ENCODE measurements at places on chromosomes 16 and 17.

GRCh38 chr16:1068451-1068850, 4.1 kb upstream of the SSTR5 start:
- DNase-seq, result no peak

- DNase-seq, result peak; percentile 32
These were observed 60.8 kb downstream of the TEX14 start for GRCh38 chr17:58630883-58631522.

DNA sequence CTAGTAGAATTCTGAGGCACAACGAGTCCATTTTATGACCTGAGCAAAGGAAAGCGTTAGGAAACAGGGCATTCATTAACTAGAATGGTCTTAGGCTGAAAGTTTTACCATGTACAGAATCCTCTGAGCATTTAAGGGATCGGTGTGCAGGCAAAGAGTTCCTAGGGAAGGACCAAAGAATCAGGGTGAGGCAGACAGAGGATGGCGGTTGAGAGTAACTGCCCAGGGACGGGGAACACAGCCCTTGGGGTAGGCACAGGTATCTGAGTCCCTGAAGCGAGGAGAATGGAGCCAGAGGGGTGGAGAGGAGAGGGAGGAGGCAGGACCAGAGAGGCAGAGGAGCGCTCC, 14.0 kb upstream of the ITGB3 start:
- no peak for DNase-seq

- no peak for DNase-seq
These were observed 562.7 kb upstream of the HSBP1 start for GRCh38 chr16:83245061-83245460.

- DNase-seq, result no peak
These were observed 23.6 kb downstream of the CNTROB start for GRCh38 chr17:7955414-7956227.

- DNase-seq, result no peak
These were observed 98.8 kb downstream of the WWOX start for GRCh38 chr16:78198288-78198687.

GRCh38 chr16:3276679-3277078, 6.6 kb upstream of the ZNF263 start:
- DNase-seq, result no peak

DNA sequence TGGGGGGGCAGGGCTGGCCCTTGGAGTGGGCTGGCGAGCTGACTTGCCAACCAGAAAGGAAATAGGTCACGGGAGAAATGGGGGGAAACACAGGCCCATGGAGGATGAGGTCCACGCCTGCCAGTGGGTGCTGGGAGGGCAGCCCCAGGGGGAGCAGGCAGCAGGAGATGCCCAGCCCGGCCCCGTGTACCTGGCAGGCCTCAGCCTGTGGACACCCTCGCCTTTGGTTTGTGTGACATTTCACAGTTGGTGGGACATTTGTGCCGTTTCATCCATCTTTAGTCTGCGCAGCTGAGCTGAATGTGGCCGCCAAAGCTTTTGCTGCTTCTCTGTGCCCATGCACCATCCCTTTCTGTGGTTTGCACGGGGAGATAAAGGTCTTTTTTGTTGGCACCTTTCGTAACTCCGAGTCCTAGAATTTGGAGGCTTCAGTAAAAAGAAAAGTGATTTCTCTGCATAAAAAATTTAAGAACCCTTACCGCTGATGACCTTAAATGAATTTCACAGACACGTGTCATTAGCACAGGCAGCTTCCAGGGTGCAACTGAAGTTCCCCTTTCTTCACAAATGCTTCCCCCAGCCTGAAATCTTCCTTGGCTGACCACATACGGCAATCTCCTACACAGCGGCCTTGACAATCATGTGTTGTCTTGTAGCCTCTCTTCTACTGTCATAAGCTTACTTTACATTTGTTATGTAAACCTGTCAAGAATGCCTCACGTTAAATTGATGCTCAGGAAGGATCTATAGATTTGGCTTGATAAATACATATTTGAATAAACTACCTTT, 193.6 kb downstream of the RPTOR start:
- DNase-seq, result no peak

DNA sequence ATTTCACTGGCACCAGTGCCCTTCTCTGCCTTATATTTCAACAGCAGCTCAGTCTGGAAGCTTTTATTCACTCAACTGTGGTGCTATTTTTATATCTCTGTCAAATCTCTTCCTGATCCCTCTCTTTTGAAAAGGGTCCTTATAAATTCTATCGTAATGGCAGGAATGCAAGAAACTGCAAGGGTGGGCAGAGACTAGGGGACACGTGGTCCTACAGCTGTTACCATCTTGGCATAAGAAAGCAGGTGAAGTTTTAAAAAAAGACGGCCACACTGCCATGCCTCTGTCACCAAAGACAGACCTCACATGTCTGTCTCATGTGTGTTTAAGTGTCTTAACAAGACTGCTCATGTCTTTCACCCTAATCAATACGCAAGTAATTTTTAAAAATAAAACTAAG, 368.4 kb upstream of the CDH11 start:
- no peak for DNase-seq

- DNase-seq, result no peak
These were observed 40.3 kb downstream of the AP2B1 start for GRCh38 chr17:35627417-35627816.

DNA sequence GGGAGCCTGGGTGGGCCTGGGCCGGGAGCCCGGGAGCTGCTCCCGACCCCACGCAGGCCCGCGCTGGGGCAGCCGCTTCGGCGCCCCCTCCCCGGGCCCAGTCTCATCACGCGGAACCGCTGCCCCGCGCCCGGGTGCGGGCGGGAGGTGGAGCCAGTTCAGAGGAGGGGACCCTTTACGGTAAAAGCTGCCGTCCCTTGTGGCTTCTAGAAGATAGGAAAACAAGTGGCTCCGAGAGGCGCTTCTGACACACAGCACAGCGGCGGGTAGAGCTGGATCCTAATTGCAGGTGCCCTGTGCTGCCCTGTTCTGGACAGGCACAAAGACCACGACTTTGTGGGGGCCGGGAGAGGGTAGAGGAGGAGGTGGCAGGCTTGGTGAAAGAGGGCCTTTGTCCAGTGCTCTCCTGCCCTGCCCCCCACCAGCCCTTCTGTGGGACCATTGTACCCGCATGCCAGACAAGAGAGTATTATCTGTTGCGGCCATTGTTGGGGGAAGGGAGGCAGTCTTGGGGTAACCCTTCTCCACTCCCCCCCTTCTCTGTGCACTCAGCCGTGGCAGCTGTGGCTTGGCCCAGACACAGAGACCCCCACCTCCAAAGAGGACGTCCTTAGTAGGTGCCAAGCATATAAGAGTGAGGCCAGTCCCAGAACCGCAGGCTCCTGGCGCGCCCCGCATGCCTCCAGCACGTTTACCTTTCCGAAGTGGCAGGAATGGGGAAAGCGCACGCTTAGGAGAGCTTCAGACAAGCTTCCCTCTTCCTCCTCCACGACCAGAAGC, 736 bp downstream of the CNP start:
- DNase-seq, result no peak

GRCh38 chr17:81959362-81960129, 1.4 kb downstream of the NOTUM start:
- DNase-seq, result peak; percentile 76

DNA sequence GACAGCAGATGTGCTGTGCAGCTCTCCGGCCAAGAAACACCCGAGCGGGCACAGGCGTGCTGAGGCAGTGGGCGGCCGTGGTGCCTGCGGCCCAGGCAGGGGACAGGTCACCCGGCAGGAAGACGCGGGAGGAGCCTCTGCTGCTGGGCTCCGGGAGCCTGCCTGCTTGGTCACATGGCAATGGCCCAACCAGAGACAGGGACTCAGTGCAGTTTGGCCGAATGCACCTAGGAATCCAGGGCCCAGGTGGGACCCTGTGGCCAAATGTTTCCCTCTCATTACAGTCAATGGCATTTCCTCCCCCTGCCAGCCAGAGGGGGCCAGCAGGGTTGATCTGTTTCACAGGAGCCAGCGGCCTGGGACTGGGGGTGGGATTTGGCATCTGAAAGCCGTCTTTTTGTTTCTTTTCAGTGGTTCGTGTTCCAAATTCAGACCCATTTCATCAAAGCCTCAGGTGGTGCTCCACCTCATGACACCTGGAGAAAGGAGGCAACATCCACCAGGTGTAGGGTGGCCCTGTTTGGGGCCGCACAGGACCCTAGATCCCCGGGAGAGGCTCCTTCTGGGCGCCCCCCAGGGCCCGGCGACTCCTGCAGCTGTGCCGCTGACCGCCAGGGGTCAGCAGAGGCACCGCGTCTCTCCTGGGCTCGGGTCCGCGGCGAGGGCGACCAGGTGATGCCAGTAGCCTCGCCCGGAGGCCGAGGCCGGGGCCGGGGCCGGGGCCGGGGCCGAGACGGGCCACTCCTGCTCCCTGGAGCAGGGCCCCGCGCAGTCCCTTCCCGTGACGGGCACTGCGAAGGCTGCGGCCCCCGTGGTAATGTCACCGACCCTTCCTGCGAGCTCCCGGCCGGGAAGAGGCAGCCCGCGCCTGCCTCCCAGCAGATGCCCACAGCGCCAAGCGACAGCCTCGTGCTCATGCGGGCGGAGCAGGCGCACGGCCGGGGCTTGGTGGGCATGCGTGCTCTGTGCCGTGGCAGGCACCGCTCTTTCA, 118.5 kb downstream of the C16orf78 start:
- peak; percentile 28 for DNase-seq

DNA sequence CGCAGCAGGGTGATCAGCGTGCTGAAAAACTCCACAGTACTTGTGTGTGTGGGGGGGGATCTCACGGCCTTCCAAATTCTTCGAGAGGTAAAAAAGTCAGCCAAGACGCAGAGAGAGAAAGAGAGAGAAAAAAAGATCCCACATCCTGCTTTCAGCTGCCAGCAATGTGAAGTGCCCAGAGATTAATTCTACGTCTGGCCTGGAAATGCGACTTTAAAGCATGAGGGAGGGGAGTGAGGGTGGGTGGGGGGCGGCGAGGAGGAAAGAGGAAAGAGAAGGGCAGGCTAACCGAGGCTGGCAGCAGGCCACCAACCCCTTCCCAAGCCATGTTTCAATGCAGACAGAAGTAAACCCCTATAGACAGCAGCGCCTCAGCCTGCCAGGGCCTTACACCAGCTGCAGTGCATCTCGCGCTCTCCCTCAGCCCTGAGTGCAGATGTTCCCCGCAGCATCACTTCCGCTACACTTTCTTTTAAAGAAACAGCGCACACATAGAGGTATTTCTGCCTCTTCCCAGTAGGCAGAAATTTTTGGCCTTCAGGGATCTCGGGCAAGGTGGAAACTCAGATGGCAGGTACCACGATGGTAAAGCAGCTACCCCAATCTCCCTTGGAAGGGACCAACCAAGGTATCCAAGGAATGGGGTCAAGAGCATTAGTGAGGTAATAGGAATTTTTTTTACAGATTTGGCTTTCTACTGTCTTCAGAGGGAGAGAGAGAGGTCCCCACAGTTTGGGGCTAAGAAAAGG, 87.8 kb downstream of the SMG6 start:
- peak; percentile 36 for DNase-seq

- no peak for DNase-seq
These were observed 28.8 kb upstream of the MTSS2 start for GRCh38 chr16:70714581-70715054.

GRCh38 chr17:50330151-50330775, 15.7 kb upstream of the XYLT2 start:
- no peak for DNase-seq

- DNase-seq, result no peak
These were observed 14.5 kb downstream of the ZFHX3 start for GRCh38 chr16:73033271-73033998.

GRCh38 chr17:54180950-54181349, 358.2 kb downstream of the KIF2B start:
- no peak for DNase-seq

DNA sequence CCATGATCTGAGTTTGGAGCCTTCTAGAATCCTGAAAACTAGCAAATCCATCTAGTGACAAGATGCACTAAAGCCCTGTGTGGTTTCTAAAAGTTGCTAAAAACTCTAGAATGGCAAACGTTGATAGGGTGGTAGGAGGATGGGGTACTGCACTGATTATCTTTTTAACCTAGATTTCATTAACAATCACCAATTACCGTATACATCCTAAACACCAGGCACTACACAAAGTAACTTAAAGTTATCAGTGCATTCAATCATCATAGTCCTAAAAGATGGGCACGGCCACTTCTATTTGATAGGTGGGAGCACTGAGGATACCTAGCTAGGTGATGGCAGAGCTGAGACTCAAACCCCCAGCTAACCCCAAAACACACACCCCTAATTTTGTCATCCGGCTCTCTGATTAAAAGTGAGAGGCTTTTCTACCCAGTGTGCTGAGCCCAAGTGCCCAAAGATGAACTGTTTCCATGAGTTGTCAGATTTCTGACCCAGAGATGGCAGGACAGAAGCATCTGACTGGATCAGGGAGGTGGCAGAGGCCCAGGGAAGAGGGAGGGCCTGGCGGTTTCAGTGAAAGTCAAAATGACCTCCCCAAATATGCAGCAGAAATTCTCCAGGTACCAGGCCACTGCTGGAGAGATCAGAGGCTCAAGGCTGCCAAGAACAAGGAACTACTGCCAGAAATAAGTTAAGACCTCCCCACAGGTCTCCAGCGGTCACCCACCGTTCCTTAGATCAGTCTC, 396.8 kb downstream of the SOX9 start:
- no peak for DNase-seq

DNA sequence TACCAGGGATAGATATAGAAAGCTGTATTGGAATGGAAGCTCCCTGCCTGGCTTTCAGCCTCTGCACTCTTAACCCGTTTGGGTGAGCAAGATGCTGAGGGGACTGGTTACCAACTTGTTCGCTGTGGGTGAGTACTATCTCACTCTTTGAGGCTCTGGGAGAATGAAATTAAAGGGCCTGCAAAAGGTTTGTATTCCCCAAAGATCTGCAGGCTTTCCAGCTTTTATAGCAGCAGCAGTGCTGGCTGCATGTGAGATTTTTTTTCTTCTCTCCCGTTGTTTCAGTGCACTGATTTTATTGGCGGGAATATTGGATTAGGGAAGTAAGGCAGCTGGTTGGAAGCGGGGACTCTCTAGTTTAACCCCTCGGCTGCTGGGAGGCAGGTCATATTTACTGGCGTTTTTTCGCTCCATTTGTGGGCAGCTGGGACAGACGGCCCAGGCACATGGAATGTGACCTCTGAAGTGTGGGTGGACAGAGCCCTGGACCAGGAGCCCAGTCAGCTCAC, 30.9 kb downstream of the C17orf75 start:
- DNase-seq, result no peak

DNA sequence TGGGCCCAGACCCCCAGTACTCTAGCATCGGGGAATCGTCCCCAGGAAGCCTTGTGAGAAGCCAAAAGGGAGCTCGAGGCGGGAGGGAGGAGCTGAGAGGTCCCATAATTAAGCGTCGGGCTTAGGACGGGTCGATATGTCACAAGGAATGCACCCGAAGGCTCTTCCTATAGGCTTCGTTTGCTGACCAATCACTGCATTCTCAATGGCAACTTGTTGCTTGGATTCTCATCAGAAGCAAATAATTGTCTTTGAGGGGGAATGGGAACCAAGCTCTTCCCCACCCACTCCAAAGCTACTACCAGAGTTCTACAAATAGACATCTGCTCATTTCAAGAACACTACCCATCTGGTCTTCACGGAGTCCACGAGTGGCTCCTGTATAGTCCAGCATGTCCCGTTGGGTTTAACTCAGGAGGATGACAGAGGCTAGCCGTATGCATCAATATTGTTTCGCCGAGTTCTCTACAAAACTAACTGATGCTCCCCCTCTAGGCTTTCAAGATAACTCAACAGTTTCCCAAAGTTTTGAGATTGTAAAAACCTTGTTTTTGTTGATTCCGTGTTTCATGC, 628 bp upstream of the BLMH start:
- no peak for DNase-seq

- no peak for DNase-seq
These were observed 151.2 kb downstream of the MYO1D start for GRCh38 chr17:32725697-32726096.

Data from effector CD8-positive, alpha-beta T cell (primary cell).